ENCODE measurements at places on chromosomes 1 and 21.
A peak's percentile ranks its signal among the peaks of the same experiment; 100 is the strongest.

DNA sequence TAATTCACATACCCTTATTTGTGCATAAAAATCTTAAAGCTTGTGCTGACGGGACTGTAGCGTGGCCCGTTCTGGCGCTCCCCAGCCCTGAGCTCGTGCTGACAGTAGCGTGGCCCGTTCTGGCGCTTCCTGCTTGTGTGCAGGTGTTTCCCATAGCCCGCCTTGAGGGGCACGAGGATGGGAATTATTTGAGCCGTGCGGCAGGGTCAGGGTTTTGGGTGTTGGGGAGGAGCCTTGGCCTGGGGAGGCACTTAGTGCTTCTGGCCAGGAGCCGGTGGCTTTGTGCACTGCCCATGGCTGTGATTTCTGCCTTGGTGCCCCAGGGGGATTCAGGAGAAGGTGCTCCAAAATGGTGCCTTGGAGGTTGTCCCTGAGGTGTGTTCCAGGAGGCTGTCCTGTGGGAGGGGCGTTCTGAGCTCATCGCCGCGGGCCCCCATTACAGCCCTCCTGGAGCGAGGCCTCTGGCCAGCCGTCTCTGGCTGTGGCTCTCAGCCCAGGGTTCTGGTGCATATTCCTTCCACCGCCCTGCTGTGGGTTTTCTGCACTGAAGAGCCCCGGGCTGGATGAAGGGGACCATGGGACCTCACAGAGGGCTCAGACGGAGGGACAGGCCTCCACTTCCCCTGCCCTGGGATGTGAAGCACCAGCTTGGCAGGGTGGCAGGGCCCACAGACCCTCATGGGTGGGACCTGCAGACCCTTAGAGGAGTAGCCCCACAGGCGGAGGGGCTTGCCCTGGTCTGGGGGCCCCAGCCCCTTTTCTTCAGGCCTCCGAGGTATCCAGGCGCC is 6.6 kb downstream of the SLX9 start:
- no peak for DNase-seq

DNA sequence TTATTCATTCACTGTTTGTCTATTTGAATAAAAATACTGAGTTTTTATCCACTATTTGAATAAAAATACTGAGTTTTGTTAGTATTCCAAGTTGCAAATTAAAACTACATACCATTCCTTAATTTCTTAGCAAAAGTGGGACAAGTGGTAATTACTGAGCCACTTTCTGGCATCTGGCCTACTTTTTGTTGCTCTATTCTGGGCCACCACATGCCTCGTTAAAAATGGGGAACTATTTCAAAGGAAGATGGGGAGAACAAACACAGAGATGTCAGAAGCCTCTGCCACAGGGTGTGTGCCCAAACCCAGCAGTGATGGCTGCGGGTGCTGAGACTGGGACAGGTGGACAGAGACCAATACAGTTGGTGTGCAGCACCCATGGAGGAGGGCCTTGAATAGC is 14.6 kb downstream of the PIGP start:
- no peak for DNase-seq

DNA sequence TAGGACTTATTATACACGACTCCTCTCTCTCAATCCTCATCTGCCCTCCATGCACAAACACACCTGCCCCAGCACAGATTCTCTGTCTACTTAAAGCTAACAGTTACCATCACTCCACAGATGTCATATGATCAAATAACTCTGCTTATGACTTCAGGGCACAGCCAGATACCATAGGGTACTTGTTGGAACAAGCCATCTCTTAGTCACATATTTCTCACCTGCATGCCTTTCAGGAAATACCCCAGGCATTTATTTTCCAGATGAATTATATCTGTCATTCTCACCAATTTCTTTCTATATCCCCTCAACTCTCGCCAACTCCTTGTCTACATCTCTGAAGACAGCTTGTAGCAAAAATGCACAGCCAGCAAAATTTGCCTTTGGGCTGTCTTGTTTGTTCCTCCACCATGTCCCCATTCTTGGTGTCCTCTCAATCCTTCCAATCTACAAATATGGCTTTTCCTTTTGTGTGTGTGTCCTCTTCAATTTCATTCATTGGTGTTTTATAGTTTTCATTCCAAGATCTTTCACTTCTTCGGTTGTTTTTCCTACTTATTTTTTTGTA is 353.9 kb upstream of the CAMK1G start:
- DNase-seq: no peak

DNA sequence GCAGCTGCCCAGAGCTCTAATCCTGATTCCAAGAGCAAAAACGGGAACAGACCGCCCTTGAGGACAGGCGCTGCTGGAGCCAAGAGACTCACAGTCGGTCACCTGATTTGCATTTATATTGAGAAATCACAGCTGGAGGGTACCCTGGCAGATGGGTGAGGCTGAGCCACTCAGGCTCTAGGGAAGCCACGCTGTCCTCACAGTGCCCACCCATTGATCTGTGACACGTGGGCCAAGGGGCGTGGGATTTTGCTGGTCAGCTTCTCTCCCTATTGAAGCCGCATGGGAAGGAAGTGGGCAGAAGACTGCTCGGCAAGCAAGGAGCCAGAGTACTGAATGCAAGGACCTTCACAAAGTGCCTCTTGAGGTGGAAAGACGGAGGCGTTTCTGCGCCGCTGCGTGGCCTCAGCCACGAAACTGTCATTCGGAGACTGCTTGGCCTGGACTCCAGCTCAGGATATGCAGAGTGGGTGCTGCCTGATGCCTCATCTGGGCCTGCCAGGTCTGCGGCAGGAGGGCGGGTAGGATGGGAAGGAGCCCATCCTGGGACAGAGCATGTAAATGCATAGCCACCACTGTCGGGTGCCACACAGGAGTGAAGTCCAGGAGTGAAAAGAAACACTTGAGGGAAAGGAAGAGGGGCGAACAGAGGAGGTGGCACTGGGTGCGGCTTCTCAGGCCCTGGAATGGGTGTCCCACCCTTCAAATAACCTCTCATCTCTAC is 139.8 kb downstream of the PGBD5 start:
- no peak for DNase-seq

- DNase-seq: no peak
These were observed 43.1 kb downstream of the PCNX2 start for GRCh38 chr1:233252441-233252840.

- peak; percentile 20 for DNase-seq
These were observed 33.3 kb downstream of the PTPRF start for GRCh38 chr1:43563876-43564539.

- DNase-seq: no peak
These were observed 109.3 kb downstream of the GALNT2 start for GRCh38 chr1:230176326-230176725.

DNA sequence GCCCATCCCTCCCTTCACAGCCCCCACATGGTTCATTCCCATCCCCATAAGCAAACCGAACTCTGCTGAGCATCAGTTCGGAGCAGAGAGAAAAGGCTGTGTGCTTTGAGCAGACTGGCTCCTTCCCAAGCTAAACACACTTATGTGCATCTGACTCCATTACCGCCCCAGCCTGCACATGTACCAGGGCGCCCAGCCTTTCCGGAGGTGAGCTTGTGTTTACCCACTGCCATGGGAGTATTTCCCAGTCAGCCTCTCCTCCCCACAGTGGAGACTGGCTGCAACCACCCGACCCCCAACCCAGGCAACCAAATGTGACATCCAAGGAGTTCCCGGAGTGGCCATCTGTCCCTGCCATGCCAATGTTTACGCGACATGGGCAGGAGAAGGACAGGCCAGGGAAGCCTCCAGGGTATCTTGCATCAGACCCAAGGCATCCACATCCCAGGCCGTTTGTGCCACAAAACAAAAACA is 9.4 kb downstream of the TIAM1 start:
- no peak for DNase-seq

GRCh38 chr1:159960721-159961381 is 6.8 kb upstream of the SLAMF9 start:
- DNase-seq: no peak

- DNase-seq: no peak
These were observed 31.0 kb upstream of the EFCAB14 start for GRCh38 chr1:46749921-46750404.

DNA sequence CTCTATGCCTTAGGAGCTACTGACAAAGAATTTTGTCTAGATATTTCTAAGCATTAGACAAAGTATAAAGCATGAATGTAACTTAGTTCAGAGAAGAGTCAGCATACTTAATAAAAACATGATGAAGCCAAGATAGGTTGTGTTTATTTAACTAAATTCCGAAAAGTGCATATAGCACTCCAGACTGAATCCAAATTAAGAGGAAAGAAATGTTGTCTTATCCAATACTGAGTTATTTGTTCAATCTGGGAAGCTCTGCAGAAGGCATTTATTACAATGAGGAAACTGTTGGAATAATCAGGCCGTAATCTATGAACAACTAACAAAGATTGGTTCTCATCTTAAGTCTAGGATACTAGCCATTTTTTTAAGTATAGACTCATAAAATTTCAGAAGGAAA is 100.2 kb downstream of the TNFSF18 start:
- no peak for DNase-seq

DNA sequence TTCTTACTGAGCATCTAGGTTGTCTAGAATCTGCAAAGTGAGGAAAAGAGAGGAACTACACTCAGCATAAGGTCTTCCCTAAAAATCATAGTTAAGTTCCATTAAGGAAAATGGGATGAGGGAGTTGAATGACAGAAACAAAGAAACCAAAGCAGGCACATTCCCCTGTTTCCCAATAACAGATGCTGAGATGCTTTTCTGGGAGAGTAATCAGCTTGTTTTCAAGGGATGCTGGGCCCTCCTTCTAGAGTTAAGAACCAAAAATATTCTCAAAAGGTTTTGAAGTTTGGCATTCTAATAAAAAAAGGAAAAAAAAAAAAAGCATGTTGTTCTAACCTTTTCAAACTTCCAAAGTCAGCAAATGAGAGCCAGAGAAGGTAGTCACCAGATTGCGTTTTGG is 105.2 kb upstream of the ZNF648 start:
- no peak for DNase-seq

DNA sequence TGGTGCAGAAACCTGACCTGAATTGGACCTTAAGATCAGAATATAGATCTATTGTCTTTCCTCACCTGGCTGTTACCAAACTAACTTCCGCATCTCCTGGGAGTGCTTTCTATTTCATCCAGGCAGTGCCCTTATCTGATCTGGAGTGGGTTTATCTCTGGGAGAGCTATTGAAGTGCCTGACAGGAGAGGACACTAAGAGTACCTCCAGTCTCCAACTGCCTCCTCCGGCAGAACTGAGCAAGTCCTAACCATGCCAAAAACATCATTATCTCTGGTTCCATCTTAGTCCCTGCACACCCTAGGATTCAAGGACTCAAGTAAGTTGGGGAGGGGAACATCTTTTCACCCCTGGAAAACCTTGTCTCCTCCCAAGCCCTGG is 12.4 kb upstream of the KCNJ15 start:
- peak; percentile 5 for DNase-seq

GRCh38 chr1:108050158-108050557 is 85.2 kb upstream of the VAV3 start:
- no peak for DNase-seq

DNA sequence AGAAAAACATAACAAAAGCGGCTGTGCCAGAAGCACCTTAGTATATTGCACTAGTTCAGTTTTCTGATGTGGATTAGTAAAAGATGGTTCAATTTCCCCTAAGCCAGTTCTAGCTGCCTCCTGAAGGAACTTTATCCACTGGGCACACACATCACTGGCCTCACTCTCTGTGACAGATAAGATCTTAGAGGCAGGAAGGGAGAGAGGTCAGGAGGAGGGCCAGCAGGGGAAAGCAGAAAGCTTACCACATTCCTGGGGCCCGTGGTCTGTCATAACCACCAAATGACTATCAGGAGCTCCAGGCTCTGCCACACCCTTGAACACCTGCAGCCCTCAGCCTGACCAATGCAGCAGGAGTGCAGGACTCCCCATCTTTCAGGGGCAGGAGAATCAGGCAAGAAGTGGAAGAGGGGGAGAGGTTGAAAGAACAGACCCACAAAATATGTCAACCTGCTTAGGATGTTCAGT is 37.8 kb downstream of the LRRC71 start:
- no peak for DNase-seq

DNA sequence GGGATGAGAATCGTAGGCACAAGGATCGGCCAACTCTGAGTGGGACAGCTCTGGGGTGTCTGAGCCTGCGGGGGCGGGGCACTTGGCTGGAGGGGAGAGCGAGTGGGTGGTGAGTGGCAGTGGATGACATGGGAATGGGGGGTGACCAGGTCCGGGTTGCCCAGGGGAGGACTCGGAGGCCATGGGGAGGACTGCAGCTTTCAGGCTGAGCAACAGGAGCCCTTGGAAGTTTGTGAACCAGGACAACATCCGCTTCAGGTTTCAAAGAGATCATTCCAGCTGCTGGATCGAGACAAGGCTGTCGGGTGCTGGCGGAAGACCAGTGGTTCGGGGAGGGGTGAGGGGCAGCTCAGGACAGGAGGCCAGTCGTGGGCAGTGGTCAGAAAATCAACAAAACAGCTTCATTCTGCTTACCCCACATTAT is 124.4 kb upstream of the IRF2BP2 start:
- no peak for DNase-seq

DNA sequence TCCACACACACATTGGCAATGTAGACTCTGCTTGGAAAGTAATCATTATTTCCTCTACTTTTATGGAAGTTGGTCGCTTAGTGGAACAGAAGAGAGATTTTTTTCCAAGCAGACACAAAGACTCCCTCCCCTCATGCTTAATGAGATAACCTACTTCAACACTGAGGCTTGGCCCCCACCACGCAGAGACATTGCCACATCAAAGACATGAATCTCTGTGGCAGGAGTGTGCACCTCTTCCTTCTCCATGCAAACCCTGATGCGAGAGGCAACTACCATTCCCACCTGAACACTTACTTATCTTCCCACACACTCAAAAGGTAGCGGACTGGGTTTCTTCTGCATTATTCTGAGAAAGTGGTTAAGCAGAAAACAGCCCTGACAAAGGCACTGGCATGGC is 37.3 kb upstream of the LPAR3 start:
- no peak for DNase-seq

- DNase-seq: no peak
These were observed 74.5 kb downstream of the NPHP4 start for GRCh38 chr1:5917591-5918274.

GRCh38 chr1:173122344-173122935 is 71.7 kb upstream of the TNFSF18 start:
- no peak for DNase-seq

DNA sequence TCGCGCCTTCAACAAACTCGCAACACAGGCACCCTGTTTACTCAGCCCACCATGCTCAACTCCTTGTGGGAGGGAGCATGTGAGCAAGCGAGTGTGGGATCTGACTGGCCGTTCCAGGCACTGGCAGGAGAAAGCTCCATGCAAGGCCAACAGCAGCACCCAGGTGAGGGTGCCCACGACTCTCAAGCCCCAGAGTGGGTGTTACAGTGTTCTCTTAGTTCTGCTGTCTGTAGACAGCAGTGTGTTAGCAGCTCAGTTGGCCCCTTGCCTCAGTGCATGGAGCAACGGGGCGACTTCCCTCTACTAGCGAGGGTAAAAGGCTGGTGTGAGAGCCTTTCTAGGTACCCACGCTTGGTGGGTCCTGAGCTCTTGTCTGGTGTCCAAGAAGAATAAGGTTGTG is 114.6 kb downstream of the PIGK start:
- no peak for DNase-seq

All from SK-N-DZ (cell line).